Kidney epithelial cell (primary cell): ENCODE measurements at places on chromosomes 2 and 18. TPM values are rescaled to one million over a fixed set of nuclear protein-coding genes. Genes with fewer than 3 reads are reported as not detected.

The SH3RF3 gene
- 9.6 and 11.3 TPM in 2 replicates for total RNA-seq

GRCh38 chr2:237979331-237979730 is 12.5 kb downstream of the UBE2F start:
- DNase-seq, result no peak

GRCh38 chr2:173866874-173867618 is 98.1 kb downstream of the SP3 start:
- no peak for DNase-seq

- DNase-seq, result no peak
Measured at GRCh38 chr18:49096021-49096420, 145.3 kb upstream of the SMAD7 start.

The EGR4 gene
- not detected in 2 replicates for total RNA-seq

GRCh38 chr2:212548455-212548819 is 9.8 kb upstream of the ERBB4 start:
- DNase-seq, result no peak

GRCh38 chr18:58779529-58779928 is 85.1 kb upstream of the ZNF532 start:
- no peak for DNase-seq

- DNase-seq, result no peak
Measured at GRCh38 chr2:853203-853870, 97.3 kb upstream of the SNTG2 start.

DNA sequence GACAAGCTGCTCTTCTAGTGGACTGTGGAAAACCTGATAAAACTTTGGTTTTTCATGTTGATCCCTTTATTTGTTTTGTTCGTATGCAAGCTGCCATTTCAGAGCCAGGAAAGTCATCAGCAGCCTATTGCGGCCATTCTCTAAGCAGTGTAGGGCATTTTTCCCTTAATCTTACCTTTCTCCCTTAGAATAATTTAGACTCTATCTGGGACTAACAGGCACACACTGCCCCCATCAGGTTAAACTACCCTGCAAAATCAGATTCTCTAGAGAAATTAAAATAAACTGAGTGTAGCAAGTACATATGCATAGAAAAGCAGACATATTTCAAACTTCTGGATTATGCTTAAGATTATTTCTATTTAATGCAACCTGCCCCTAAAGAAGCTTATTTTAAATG is 347.5 kb downstream of the METTL4 start:
- no peak for DNase-seq

The AKAIN1 gene
- total RNA-seq, result not detected in 2 replicates

DNA sequence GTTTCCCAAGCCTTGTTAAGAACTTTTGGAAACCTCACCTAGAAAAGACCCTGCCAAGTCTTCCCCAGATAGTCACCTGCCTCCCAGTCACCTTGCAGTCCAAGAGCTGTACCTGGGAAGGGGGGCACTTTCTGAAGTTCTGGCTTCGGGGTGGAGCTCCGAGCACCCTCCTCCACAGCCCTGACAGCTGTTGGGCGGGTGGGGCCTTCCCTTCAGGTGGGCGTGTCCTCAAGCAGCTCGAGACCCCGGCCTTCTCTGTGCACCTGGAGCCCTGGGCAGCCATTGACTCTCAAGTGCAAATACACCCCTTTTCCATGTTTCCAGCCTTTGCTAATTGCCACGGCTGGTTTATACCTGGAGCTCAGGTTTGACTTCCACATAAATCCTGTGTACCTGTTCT is 37.0 kb upstream of the IGFBP5 start:
- DNase-seq, result no peak

GRCh38 chr18:44473394-44474066 is 207.2 kb upstream of the SETBP1 start:
- DNase-seq, result no peak

DNA sequence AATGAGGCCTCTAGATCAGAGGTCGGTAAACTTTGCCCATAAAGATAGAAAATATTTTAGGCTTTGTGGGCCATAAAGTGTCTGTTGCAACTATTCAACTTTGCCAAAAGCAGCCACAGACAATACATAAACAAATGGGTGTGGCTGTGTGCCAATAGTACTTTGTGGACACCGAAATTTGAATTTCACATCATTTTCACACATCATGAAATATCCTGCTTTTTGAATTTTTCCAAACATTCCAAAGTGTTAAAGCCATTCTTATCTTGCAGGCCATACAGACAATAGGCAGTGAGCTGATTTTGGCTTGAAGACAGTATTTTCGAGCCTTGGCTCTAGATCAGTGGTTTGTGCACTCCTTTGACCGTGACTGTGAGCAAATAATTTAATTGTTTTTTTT is 51.1 kb upstream of the EPC2 start:
- DNase-seq, result no peak

GRCh38 chr2:133986081-133986837 is 267.6 kb upstream of the MGAT5 start:
- DNase-seq, result no peak

DNA sequence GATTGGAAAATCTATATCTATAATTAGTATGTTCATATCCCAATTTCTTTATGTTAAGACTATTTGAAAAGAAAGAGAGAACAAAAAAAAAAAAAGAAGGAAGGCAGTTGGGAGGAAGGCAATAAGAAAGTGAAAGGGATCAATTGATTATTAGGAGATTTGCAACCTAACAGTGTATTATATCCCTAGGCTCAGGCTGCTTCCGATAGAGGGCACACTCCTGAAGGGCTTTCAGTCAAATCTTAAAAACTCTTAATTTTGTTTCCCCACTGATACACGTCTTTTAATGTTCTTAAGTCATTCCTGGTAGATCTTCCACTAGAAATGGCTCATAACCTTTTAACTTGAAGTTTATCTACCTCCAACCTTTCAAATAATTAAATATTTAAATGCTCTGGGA is 763.9 kb downstream of the BCL11A start:
- no peak for DNase-seq

DNA sequence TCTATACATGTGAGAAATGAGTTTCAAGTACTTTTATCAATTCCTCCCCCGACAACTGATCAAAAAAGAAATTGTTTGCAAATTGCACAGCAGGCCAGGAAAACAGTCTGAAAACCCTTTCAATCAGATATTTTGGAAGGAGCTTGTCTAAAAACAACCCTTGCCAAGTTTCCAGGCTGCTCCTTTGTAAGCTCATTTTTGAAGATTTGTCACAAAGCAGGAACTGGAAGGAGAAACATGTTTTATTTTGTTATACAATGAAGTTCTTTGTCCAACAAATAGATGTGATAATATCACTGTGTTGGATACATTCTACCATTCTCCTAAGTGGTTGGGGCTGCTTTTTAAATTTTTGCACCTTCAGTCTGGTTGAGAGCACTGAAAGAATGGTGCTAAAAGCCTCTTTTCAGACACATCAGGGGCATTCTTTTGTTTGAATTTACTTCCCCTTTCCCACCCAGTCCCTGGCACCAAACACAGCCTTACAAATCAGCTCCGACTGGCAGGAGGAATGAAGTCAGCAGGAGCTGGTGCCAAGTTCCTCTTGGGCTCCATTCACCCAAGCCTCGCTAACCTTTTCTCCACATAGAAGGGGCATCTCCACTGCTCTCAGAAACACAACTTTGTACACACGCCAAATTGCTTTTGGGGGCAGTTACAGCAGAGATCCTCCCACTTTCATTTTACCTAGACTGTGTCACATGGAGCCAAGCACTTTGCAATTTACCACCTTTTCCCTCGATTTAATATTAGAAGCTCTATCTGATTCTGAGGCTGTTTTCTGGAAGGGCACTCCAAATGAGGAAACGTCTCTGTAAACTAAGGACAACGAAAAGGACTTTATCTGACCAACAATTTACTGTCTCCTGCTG is 88.0 kb downstream of the C1D start:
- DNase-seq, result no peak

DNA sequence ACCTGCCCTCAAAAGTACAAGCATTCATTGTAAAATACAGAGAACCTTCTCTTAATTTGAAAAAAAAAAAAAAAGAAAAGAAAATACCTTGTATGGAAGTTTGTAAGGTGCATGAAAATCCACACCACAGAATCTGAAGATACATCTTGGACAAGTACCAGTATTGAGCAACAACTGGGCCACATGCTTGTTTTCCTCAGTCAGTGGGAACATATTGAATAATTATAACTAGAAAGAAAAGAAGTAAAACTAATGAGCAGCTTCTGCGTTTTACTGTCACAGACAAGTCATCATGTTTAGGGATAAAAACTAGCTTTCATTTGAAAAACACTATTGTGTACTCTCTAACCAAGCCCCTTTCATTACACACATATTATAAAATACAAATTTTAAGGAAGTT is 5.8 kb upstream of the PEX13 start:
- no peak for DNase-seq

The CLEC4F gene
- total RNA-seq, result not detected in 2 replicates

The ANO7 gene
- 1.9 and 2.9 TPM in 2 replicates for total RNA-seq

- DNase-seq, result no peak
Measured at GRCh38 chr2:216004697-216005283, 8.6 kb downstream of the MREG start.

DNA sequence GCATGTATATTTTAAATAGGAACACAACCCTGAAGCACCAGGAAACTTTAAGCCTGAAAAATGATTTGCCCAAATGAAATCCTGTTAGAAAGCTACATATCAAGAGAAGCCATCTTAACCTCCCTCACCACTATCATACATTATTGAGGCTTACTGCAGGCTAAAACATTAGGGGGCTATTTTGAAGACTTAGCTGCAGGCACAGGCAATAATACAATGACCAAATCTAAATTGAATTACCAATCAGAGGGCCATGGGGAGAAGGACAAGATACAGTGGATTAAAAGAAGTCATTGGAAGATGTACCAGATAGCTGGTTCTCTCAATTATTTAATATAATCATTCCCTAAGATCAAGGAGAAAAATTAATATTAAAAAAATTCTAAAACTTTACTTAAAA is 73.7 kb downstream of the THADA start:
- no peak for DNase-seq

The VIL1 gene
- total RNA-seq, result not detected in 2 replicates

The SLC9A4 gene
- 2.2 and 3.2 TPM in 2 replicates for total RNA-seq

DNA sequence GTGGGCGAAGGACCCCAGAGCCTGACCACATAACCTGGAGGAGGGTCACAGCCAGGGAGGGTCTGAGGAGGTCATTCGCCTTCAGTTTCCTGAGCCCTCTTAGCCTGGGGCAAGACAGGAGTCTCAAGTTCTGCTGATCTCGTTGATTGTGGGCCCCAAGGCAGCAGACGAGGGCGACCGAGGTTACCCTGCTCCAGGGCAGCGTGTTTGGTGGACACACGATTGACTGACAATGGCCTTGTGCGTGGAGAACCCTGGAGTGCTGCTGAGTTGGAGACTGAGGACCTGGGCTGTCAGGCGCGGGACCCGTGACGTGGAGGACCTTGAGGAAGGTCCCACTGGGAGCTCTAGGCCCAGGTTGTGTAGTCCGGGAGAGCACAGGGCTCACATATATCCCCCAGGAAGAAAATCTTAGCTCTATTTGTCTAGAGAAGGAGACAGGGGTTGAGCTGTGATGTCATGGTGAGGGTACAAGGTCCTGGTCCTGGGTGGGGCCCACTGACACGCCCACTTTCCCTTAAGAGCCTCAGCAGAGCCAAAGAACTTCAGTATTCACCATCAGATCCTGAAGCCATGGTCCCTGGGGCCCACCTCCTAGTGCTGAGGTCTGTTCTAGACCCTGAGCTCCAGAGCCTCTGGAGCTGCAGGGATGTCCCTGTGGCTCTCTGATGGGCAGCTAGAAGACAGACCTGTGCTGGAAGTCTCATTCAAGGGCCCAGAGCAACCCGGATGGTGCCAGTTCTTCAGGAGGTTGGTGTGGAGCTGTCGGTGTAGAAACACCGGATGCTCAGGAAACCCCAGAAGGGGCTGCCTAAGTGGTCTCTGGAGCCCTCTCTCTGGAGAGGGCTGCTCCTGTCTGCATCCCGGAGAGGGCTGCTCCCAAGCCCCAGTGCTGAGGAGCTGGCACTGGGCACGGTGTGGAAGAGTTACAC is 53.1 kb downstream of the DYSF start:
- no peak for DNase-seq

DNA sequence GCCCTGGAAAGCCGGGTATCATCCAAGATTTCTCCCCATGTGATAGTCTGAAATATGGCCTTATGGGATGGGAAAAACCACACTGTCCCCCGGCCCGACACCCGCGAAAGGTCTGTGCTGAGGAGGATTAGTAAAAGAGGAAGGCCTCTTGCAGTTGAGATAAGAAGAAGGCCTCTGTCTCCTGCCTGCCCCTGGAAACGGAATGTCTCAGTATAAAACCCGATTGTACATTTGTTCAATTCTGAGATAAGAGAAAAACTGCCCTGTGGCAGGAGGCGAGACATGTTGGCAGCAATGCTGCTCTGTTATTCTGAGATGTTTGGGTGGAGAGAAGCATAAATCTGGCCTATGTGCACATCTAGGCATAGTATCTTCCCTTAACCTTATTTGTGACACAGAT is 26.8 kb downstream of the RUFY4 start:
- DNase-seq, result no peak

- DNase-seq, result no peak
Measured at GRCh38 chr2:150494234-150494945, 6.9 kb upstream of the RND3 start.

The MRPS9 gene
- total RNA-seq, result 33.0 and 34.7 TPM in 2 replicates

DNA sequence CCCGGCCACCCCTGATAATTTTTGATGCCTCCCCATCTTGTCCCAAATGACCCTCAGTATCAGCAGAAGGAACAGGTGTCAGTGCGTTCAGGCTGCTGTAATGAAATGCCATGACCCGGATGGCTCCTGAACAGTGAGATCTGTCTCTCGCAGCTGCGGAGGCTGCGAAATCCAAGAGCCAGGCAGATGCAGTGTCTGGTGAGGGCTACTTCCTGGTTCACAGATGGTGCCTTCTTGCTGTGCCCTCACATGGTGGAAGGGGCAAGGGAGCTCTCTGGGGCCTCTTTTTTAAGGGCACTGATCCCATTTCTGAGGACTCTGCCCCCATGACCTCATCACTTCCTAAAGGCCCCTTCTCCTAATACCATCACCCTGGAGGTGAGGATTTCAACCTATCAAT is 152.2 kb downstream of the TWIST2 start:
- no peak for DNase-seq

GRCh38 chr18:13604786-13605185 is 121.6 kb downstream of the FAM210A start:
- no peak for DNase-seq

The PIK3C3 gene
- 58.7 and 66.9 TPM in 2 replicates for total RNA-seq

- no peak for DNase-seq
Measured at GRCh38 chr18:58266291-58266690, 222.3 kb downstream of the NEDD4L start.

GRCh38 chr2:198129609-198130008 is 325.2 kb downstream of the PLCL1 start:
- no peak for DNase-seq

The PPP4R3B gene
- total RNA-seq, result 42.5 and 48.1 TPM in 2 replicates

DNA sequence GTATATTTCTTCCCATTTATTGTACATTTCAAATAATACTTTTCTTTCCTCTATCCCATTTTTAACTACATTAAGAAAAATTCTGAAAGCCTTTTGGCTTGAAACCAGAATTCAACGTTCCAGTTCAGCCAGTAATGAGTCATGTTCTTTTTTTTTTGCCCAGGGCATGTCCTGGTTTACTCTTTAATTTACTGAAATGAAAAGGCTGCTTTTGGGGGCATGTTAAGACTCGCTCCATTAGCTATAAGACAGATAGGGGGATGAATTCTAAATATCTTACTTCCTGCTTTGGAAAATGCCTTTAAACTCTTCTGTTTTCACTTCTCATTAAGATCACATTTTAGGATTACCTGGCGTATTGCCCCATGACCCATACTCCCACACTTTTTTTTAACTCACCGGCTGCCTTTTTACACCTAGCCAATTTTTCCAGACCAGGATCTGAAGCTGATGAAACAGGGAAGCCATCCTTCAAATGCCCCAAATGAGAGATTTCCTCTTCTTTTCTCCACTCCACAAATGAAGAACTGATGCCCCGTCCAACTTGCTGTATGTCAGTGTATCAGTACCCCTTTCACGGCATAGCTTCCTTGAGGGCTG is 585 bp downstream of the ABCA12 start:
- no peak for DNase-seq
